ENCODE measurements at places on chromosomes 12 and 14. TPM values are rescaled to one million over a fixed set of nuclear protein-coding genes. Genes with fewer than 3 reads are reported as not detected.

Gene ZDHHC22
- polyA plus RNA-seq: 0.16 TPM

Gene ADAMTS20
- polyA plus RNA-seq: not detected

Gene PZP
- polyA plus RNA-seq: not detected

Gene FAM90A1
- not detected for polyA plus RNA-seq

Gene SYCP3
- 0.22 TPM for polyA plus RNA-seq

Gene LGALS3
- 57.2 TPM for polyA plus RNA-seq

Gene PTCSC3
- polyA plus RNA-seq: not detected

Gene OTX2
- not detected for polyA plus RNA-seq

Gene SIX1
- 7.2 TPM for polyA plus RNA-seq

Gene PRH2
- polyA plus RNA-seq: 0.19 TPM

Gene GNPNAT1
- polyA plus RNA-seq: 48.6 TPM

Gene HAL
- polyA plus RNA-seq: 0.33 TPM

Gene TULP3
- 17.9 TPM for polyA plus RNA-seq

Gene KLRF1
- polyA plus RNA-seq: not detected

Gene GRIP1
- polyA plus RNA-seq: 2.3 TPM

Gene NID2
- 23.3 TPM for polyA plus RNA-seq

Gene RASAL1
- polyA plus RNA-seq: 0.30 TPM

Gene IGFBP6
- polyA plus RNA-seq: 128 TPM

Gene MMP14
- 2.0 TPM for polyA plus RNA-seq

Gene FAR2
- not detected for polyA plus RNA-seq

Gene CCDC60
- polyA plus RNA-seq: not detected

Gene IFNG-AS1
- not detected for polyA plus RNA-seq

Gene MYBPC1
- not detected for polyA plus RNA-seq

All from A549 (cell line).